T-helper 22 cell (primary cell): ENCODE measurements at places on chromosomes 1 and 21.

DNA sequence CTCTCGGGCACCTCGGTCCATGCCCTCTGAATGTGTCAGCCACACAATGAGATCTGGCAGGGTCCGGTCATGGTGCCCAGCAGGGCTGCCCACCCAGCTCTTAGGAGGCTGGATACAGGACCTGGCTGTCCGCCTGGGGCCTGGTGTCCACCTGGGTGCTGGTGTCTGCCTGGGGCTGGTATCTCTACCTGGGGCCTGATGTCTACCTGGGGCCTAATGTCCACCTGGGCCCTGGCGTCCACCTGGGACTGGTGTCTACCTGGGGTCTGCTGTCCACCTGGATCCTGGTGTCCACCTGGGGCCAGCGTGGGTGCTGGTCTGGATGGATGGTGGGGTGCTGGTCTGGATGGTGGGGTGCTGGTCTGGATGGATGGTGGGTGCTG, 45.1 kb upstream of the ACTRT2 start:
- no peak for DNase-seq

DNA sequence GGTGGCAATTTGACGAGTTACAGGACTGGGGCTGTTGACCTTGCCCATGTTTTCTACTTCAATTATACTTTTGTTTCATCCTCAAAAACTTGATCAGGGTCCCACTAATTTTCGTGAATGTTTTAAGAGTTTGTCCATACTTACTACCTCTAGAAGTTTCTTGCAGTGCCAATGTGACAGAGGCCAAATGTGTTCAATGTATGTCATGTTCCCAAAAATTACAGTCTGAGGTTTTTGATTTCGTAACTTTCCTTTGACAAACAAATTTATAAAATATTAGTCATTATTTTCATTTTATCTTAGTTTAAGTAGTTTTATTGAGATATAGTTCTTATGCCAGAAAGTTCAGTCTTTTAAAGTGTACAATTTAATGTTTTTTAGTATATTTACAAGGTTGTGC, 15.3 kb downstream of the VPS13D start:
- no peak for DNase-seq

DNA sequence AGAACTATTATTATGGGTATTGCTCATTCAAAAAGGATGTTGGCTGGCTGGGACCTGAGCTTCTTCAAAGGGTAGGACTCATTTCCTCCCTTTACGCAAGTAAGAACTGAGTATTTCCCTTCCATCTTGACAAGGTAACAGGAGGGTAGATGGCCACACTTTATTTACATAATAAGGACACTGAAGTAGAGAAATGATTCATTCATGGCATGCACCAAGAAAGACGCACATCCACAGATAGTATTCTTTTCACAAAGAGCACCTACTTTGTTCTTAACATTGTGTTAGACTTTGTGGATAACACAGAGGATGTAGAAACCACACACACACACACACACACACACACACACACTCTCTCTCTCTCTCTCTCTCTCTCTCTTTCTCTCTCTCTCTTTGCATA, 82.9 kb downstream of the FAM78B start:
- no peak for DNase-seq

DNA sequence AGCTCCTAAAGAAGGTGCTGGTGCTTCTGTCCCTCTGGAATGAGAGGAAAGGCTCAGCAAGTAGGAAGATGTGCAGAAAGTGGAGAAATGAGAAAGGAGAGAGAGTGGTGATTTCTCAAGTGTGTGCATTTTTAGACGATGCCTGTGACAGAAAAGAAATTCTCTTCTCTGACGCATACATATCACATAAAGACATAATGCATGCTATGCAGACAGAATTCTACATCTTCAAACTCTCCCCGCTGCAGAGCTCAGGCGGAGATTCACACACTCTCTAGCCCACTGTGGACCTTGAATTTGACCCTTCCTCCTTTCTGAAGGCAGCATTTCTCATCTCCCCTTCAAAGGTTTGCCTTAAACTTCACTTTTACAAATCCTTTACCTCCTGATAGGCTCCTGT, 52.0 kb upstream of the CAMK1G start:
- no peak for DNase-seq

DNA sequence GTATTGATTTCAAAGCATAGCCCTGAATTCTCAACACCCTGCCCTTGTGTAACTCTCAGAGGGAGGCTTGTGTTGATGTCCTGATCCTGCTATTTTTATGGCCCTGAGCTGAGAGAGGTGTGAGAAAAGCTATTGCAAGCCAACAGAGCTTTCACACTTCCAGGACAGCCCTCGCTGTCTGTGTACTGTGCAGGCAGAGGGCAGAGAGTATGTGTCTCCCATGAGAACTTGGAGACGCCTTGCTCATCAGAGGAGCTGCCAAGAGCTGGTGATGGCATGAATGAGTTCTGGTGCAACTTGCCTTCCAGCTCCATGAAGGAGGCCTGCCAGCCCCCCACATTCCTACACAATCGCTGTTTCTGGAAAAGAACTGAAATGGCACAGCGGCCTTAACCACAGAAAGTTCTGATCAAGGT, 144.1 kb upstream of the AJAP1 start:
- no peak for DNase-seq

GRCh38 chr1:67687649-67688048, 2.6 kb downstream of the GADD45A start:
- DNase-seq: no peak

DNA sequence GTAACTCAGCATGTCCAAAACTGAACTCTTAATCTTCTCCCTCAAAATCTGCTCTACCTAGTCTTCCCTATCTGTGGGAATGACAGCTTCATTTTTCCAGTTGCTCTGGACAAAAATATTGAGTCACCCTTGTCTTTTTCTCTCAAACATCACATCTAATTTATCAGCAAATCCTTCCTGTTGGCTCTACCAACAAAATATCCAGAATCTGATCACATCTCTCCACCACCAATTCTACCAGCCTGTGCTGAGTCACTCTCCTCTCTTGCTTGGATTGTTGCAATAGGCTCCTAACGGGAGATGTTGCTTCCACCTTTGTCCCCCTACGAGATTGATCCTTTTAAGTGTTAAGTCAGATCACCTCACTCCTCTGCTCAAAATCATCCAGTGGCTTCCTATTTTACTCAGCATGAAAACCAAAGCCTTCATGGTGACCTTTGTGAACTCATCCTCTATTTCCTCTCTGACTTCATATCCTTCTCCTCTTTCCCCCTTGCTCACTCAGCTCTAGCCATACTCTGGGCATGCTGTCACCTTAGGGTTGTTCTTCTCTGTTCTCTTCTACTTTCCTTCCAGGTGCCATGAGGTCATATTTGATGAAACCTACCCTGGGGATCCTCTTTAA, 21.5 kb upstream of the SMYD2 start:
- DNase-seq: no peak

- DNase-seq: no peak
These were observed 264.1 kb upstream of the GREM2 start for GRCh38 chr1:240876071-240876470.

- DNase-seq: no peak
These were observed 14.8 kb downstream of the ATP1B1 start for GRCh38 chr1:169121146-169121923.

- DNase-seq: no peak
These were observed 47.7 kb downstream of the COQ8A start for GRCh38 chr1:226987623-226988333.

GRCh38 chr1:228048659-228049298, 33.7 kb upstream of the ARF1 start:
- DNase-seq: no peak

- DNase-seq: no peak
These were observed 85.6 kb upstream of the WNT4 start for GRCh38 chr1:22228505-22228911.

GRCh38 chr1:7752512-7753417, 18.3 kb upstream of the VAMP3 start:
- DNase-seq: peak; percentile 2

DNA sequence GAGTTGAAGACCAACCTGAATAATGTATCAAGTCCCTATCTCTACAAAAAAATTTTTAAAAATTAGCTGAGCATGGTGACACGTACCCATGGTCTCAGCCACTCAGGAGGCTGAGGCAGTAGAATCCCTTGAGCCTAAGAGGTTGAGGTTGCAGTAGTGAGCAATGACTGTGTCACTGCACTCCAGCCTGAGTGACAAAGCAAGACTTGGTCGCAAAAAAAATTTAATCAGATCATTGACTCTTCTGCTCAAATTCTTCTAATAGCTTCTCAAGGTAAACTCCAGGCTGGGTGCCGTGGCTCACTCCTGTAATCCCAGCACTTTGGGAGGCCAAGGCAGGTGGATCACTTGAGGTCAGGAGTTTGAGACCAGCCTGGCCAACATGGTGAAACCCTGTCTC, 85.9 kb upstream of the PUM1 start:
- DNase-seq: no peak

- DNase-seq: no peak
These were observed 43.2 kb downstream of the CACNA1S start for GRCh38 chr1:201068976-201069375.

DNA sequence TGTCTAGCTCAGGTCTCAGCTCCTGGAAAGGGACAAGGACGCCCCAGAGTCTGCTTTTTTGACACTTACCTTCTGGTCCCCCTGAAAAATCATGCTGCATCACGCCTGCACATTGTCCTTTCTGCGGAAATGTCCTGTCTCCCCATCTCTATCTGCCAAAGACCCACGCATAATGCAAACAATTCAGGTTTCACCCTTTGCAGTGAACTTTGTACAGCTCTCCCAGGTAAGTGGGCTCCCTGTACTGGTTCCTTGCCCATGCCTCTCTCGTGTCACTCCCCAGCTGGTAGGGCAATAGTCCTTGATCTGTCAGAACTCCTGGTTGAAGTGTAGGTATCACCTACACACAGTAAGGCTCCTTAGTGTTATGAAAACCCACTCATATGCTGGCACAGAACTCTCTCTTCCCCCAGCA, 102.9 kb upstream of the IRF2BP2 start:
- no peak for DNase-seq

- DNase-seq: no peak
These were observed 107.7 kb downstream of the KIAA0319L start for GRCh38 chr1:35449334-35450008.

DNA sequence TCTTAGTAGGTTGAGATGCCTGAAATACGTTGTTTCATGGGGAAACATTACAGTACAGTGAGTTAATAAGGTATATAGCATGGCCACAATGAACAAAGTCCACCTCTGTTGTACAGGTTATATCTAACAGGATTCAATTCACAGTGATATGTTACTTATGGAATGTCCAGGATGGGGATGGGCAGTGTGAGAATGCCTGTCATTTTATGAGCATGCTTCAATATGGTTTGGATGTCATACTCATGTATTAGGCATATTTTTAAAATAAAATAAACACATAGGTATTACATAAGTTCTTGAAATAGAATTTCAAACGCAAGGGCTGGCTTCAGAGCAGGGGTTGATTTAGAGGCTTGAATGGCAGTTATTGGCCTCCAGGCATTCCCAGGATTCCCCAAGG, 6.1 kb upstream of the PHLDA3 start:
- no peak for DNase-seq

DNA sequence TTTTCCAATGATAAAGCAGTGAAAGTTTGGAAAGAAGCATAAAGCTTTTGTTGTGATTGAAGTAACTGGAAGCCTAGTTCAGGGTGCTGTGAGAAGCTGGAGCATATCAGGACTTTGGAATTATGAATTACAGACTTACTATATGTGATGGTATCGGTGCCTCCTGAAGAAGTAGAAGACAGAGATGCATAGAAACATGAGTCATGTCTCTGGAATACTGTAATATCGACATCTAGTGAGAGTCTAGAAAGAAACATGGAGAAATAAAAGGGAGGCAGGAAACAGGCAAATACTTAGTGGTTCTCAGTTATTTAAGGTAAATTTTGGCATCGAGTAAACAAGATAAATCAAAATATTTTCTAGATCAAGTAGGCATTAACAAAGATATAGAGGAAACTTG, 103.0 kb downstream of the CAMTA1 start:
- no peak for DNase-seq

DNA sequence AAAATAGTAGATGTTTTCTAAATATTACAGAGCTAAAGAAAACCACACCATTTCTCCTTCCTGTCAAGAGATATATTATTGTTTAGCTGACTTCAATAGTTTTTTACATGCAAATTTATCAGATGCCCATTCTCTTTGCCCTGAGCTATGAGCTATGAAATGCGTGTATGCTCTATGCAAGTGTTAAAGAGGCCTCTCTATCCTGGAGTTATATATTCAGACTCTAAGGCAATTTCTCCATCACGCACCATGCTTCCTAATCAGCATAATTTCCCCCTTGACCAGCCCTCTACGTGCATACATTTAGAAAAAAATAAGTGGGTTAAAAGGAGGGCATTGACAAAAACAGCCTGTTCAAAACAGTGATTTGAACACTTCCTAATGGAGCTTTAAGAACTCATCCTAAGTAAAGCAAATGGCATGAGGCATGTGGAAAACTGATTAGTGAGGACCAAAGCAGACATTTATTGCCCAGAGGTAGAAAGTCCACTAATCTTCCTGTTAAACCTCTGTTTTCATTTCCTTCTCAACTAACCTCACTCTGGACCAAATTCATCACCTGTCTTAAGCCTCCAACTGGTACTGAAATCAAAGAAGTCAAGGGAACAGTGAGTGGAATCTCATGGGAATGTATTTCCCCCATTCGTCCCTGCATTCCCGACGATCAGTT, 565.8 kb upstream of the PKN2 start:
- no peak for DNase-seq

GRCh38 chr1:8495928-8496401, 178.1 kb downstream of the SLC45A1 start:
- DNase-seq: no peak

DNA sequence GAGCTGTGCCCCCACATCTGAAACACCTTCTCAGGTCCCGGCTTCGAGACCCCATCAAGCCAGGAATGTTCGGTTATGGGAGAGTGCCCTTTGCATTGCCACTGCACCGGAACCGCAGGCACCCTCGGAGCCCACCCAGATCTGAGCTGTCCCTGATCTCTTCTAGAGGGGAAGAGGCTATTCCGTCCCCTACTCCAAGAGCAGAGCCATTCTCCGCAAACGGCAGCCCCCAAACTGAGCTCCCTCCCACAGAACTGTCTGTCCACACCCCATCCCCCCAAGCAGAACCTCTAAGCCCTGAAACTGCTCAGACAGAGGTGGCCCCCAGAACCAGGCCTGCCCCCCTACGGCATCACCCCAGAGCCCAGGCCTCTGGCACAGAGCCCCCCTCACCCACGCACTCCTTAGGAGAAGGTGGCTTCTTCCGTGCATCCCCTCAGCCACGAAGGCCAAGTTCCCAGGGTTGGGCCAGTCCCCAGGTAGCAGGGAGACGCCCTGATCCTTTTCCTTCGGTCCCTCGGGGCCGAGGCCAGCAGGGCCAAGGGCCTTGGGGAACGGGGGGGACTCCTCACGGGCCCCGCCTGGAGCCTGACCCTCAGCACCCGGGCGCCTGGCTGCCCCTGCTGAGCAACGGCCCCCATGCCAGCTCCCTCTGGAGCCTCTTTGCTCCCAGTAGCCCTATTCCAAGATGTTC, 4.3 kb downstream of the ADAMTSL4 start:
- DNase-seq: no peak

- no peak for DNase-seq
These were observed 26.2 kb upstream of the A3GALT2 start for GRCh38 chr1:33346927-33347649.

- no peak for DNase-seq
These were observed 14.1 kb downstream of the SELP start for GRCh38 chr1:169615803-169616202.
